ENCODE measurements at places on chromosomes 6 and 20.

- no peak for DNase-seq
Observed at GRCh38 chr6:151136141-151136755, 103.5 kb upstream of the AKAP12 start.

GRCh38 chr6:121835662-121836061 lies 400.2 kb downstream of the GJA1 start:
- no peak for DNase-seq

- no peak for DNase-seq
Observed at GRCh38 chr6:118881440-118882313, 12.3 kb upstream of the ASF1A start.

DNA sequence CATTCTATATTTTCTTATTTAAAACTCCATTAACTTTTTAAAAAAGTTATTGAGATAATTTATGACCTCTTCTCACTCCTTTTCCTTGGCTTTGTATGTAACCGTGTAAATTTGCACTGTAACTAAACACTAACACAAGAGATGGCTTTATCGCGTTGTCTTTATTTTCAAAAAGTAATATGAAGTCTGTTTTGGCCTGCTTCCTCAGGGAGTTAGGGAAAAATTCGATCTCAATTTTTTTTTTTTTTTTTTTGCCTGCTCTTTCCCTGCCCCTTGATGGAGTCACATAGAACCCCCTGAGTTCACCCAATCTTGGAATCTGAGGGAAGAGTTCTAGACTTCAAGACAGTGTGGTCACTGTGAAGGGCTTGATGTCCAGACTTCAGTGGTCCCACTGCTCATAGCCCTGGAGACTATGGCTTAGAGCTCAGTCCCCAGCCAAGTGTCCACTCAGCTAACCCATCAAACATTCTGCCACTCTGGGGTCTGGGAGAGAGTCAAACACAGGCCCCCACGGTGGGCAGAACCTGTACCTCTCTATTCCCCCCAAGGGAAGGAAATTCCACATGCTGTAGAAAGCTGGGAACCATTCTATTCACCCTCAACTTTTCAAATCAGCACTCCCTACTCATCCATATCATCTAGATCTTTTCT lies 15.7 kb upstream of the TBC1D22B start:
- no peak for DNase-seq

DNA sequence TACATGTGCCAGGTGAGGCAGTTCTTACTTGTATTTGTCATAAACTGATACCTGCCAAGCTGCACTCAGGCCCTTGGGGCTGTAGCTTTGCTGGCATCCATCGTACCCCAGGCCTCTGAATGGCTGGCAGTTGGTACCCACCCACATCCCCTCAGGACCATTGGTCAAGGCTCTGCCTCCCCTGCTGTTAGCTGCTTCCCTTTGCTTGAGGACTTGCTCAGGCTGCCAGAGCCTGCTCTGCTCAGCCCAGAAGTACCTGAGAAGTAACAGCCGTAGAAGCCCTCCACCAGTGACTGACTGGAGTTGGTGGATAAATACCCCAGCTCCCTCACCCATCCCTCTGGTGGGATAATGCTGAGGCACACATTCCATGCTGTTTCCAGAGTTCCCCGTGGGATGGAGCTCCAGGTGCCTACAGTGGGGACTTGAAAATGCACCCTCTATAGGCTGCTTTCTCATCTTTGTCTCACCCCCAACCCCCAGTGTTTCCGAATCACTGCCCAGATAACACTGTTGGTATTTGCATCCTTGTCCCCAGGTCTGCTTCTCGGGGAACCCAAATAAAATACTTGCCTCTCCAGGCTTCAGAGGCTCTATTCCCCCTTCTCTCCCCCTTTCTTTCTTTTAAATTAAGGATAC lies 7.3 kb downstream of the EBF4 start:
- DNase-seq: no peak

DNA sequence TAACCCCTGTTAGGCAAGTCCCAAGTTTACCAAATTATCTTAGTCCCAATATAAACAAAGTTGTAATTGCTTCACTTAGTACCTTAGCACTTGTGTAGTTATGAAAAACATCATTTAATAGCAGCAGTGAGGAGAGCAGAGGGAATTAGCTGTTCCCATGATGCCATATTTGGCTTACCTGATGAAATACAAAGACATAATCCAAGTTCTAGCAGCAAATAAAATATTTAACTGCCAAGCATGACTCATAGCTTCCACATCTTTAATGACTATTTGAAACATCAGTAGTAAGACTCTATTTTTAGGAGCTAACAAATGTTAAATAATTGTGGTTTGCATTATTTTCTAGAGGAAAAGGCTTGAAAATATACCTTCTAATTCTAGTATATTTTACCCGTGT lies 94.0 kb upstream of the MCHR2 start:
- no peak for DNase-seq

DNA sequence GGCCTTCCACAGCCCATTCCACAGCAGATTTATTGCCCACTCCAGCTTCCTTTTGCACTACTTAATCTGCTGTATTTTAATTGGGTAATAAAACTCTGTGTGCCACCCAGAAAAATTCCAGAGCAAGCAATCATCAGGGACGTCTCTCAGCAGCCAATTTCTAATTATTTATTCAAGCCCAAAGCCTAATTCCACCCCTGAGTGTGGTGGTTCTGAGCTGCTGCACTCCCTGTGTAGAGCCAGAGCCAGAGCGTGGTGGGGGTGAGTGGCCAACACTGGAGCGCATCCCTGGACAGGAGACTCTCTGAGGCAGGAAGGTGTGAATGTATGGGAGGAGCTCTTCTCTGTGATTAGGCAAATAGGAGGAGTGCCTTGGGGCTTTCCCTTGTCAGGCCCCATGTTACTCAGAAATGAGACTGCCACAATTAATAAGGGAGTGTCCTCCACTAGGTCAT lies 66.1 kb downstream of the CD24 start:
- DNase-seq: peak; percentile 33

GRCh38 chr6:71402096-71402495 lies 113.5 kb downstream of the OGFRL1 start:
- no peak for DNase-seq

DNA sequence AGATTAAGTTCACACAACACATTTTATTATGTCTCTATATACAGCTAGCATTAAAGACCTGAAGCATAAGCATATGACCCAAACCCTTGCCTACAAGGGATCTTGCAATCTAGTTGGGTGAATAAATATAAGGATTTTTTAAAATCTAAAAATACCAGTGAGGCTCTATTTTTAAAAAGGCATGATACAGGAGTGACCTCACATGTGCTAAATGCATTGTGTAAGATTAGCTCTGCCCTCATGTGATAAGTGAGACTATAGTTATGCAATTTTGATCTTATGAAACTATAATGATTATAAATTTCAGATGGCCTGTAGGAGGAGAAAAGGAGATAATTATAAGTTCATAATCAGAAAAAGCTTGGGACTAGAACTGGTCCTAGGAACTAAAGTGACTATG lies 451.0 kb upstream of the MAN1A1 start:
- DNase-seq: no peak

GRCh38 chr6:105005451-105005850 lies 48.5 kb downstream of the LIN28B start:
- no peak for DNase-seq

- DNase-seq: no peak
Observed at GRCh38 chr20:58577139-58577806, 62.1 kb upstream of the APCDD1L start.

DNA sequence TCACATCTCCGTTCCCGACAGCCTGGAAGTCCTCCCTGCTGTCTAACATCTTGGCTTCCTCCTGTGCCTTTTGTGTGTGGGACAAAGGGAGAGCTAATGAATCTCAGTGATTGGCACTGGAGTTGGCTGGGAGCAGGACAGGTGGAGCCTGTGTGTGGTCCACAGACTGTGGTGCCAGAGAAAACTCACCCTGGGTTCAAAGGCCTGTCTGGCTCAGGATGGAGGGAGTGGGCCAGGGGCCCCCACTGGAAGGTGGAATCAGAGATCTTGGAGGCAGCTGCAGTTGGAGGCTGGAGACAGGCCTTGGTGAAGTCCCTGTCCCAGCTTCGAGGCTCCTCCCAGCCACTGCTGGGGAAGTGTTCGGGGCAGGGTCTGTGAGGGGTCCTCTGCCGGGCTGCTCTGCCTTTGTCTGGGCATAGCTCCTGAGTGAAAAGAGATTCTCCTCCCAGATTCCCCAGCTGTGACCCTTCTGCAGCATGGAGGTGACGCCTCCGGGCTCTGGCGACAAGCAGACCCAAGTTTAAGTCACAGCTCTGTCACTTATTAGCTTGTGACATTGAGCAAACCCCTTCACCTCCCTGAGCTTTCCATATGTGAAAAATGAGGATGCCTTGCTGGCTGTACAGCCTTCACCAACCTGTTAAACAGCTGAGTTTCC lies 13.9 kb upstream of the ITPR3 start:
- DNase-seq: no peak

DNA sequence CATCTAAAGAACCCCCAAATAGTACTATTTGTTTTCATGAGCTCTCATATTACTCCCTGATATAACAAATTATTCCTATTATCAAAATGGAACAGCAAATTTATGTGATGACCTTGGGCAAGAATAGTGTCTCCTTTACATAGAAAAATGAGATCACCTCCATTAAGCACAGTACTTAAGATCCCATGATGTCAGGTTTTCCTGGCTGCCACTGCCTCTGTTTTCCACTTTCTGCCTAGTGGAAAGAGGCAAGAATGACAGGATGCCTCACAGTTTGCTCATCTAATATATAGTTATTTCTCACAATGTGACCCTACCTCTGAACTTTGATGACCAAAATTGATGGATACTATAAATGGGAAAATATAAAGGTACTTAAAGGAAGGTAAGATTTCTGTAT lies 260.1 kb upstream of the SGK1 start:
- no peak for DNase-seq

DNA sequence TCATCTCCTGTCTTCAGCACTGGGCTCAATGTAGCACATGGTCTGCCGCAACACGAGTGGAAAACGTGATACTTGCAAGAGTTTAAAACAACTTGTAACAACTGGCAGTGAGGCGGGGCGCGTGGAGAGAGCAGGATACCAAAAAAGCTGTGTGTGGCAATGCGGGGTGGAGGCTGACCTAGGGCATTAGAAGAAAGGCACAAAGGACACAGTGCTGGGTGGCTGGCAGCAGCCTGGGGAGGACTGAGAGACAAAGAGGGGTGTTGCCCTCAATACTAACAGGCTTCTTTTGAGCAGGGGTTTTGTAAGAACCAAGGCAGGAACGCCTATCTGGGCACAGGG lies 1.5 kb upstream of the GFOD1 start:
- DNase-seq: no peak

- no peak for DNase-seq
Observed at GRCh38 chr6:61980622-61981021, 305.4 kb downstream of the KHDRBS2 start.

GRCh38 chr6:110017306-110017705 lies 39.2 kb downstream of the GPR6 start:
- DNase-seq: no peak

GRCh38 chr6:45803071-45803470 lies 212.6 kb downstream of the CLIC5 start:
- DNase-seq: no peak

DNA sequence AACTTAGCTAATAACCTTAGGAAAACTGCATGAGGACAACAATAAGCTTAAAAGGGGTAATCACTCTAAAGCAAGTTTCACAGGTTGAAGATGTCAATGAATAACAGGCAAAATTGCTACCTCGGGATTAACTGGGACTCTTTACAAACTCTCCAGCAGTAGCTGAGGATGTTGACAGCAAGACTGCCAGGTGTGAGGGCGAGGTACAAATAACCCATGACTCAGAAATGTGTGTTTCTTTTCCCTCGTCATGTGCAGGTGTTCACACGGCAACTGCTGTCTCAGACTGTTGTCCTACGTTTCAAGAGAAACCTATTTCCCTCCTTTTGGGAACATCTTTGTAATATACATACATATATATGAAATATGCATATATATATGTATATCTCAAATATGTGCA lies 15.9 kb downstream of the BCAS1 start:
- DNase-seq: no peak

DNA sequence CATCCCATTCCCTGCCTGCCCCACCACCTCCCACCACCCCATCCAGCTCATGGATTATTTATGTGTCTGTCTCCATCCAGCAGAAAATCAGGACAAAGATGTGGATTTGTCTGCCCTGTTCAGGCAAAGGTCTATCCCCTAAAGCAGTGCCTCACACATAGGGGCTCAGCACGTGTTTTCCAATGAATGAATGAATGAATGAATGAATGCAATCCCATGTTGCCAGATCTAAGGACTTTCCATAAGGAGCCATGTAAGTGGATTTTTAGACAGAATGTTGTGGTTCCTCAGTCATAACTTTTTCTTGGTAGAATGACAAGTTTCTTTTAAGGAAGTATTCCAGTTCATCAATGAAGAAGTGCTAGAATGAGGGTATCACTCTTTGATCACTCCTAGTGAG lies 133.7 kb downstream of the RNASET2 start:
- no peak for DNase-seq

DNA sequence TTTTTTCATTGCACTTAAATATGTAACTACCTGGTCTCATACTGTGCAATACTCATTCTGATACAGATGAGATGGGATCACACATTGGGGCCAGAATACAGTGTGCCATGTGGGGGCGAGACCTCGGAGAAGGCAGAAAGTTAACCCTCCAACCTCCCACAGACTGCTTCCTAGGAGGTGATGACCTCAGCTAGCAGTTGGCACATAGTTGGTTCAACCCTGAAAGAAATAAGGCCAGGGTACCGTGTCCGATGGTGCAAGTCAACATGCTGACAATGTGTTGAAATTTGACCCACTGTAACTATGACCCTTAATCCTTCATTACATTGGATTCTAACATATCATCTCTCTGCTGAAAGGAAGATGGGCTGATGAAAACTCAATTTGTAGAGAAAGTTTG lies 61.9 kb downstream of the GJA10 start:
- DNase-seq: no peak

DNA sequence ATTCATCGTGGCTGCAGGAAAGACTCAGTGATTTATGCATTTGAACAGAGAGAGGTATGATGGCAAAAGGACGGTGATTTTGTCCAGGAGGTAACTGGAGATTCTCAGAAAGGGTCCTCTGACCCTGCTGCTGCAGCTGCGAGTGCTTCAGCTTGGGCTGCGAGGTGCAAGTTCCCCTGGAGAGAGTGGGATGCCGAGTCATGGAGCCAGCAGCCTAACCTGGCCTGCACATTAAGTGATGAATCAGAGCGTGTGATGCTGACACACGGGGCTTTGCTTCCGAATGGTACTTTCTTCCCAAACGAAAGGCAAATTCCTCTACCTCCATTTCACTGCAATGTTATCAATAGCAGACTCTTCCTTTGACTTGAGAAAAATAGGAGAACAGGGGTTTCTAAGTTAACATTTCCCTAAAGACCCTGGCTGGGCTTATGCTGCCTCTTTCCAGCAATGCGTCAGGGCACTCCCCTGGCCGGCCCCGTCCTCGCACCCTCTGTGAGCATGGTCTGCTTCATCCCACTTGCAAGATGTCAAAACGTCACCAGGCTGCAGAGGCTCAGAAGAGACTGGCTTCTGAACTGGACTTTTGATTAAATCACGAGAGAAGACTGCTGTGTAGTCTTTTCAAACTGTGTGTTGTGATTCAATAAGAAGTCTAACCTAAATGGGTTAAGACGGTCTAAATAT lies 628.0 kb upstream of the AGPAT4 start:
- DNase-seq: no peak

All from GM13976 (cell line).